ENCODE measurements at places on chromosomes 16 and 17.

GRCh38 chr16:72646615-72647014, 401.3 kb downstream of the ZFHX3 start:
- DNase-seq = no peak

DNA sequence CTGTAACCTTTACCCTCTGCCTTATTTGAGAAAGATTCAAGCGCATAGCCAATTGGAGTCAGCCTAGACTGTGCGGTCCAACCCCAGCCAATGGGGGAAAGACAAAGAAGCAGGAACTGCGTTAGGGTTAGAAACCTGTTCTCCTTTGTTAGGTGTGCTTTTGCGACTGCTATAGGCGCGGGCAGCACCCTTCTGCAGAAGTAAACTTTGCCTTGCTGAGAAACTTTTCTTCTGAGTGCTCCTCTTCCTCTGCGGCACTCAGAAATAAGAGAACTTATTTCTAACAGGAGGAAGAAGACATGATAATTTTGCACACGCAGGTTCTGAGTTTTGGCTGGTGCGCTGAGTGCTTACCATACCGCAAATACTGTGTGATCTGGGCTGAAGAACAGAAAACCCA, 9.0 kb downstream of the TXNL4B start:
- DNase-seq = no peak

GRCh38 chr17:82302568-82302963, 14.8 kb downstream of the CD7 start:
- DNase-seq = no peak

DNA sequence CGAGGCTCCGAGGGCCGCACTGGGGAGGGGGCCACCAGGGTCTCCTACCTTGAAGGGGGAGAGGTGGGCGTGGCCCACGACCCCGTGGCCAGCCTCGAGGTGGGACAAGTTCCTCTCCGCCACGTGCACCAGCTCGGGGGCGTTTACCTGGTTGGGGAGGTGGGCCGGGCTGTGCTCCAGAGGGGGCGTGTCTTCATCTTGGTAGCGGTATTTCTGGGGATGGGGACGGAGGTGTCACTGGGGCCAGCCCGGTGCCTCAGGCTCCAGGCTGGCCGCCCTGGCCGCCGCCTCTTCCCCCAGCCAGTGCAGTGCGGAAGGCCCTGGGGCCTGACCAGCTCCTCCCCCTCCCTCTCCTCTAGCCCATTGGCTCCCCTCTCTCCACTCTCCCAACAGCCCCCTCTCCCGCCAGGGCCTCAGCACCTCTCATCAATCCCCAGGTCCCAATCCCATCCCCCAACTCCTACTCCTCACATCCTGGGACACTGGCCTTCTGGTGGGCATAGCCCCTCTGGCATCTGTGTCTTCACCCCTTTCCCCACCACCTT, 11.5 kb downstream of the DLG4 start:
- DNase-seq = no peak

- no peak for DNase-seq
These were observed 14.2 kb upstream of the ADGRG3 start for GRCh38 chr16:57653936-57654335.

DNA sequence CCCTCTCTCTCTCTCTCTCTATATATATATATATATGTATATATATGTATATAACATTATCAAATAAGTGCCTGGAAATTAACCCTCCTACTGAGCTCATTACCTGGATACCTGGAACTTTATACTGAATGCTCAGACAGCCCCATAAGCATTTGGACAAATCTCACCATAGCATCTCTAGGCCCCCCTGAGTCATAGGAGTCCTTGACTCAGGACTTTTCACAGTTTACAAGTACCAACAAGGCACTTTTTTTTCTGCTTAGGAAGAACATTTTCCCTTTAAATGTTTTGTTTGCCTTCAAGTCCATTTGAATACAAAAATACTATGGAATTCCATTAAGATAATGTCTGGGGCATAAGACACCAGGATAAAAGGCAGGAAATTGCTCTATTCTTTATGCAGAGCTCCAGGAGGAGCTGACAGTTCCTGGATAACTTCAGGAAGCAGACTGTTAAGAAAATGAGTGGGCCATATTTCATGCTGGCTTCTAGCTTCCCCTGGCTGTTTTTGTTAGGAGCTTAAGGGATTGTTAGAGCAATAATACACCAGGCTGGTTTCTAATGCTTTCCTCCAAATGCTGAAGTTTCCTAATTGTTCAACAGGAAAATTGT, 171.7 kb upstream of the ASIC2 start:
- DNase-seq = no peak

GRCh38 chr17:71527311-71527710, 593.5 kb upstream of the SOX9 start:
- no peak for DNase-seq

GRCh38 chr16:85245307-85246172, 133.3 kb upstream of the CIBAR2 start:
- DNase-seq = peak; percentile 30

- no peak for DNase-seq
These were observed 480 bp downstream of the TXNL4B start for GRCh38 chr16:72092832-72093447.

DNA sequence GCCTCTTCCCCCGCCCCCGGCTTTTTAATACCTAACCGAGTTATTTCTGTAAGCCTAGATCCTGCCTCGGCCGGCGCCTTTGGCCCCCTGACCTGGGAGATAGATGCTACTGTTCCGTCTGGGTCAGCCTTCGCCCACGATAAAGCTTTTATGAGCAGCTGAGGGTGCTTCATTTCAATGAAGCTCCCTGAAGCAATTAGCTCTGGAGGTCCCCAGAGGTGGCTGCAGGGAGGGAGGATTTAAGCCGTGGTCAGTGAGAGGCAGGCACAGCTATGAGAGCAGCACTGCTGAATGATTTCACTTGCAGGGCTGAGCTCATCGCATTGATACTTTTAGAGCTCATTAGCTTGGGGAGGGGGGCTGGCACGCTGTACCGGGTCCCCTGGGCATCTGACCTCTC, 89.4 kb downstream of the RPA1 start:
- DNase-seq = no peak

DNA sequence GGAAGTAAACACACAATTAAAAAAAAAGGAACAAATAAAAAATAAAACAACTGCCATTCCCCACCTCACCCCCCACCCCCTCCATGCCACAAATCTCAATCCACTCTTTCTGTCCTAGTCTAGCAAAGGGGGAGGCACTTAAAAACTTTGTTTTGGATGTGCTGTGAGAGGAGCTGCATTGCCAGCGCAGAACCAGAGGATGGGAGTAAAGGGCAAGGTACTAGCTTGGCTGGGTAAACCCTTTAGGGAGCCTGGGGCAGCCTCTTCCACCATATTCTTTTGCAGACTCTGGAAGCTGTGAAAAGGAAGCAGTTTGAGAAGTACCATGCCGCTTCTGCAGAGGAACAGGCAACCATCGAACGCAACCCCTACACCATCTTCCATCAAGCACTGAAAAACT, 1.4 kb downstream of the MRPS7 start:
- no peak for DNase-seq

DNA sequence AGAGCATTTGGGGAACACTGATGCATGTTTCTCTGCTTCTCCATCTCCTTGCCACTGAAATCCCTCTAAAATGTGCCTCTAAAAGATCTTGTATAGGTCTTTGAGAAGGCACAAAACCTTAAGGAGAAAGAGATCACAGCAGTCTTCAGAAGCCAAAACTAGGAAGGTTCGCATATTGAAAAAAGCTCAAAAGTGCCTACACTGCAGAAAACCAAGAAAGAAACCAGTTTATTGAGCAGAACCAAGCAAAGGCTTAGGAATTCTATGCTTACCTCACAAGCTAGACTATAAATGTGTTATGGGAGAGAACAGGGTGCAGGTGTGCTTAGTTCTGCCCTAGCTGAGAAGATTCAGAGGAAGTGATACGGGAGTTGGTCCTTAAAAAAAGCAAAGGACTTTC, 16.6 kb downstream of the DGKE start:
- DNase-seq = no peak

GRCh38 chr16:75377729-75378386, 55.4 kb downstream of the CFDP1 start:
- DNase-seq = peak; percentile 26
